ENCODE measurements at places on chromosomes 16 and 17.

- no peak for DNase-seq
Observed at GRCh38 chr17:34637548-34638525, 58.5 kb downstream of the TMEM132E start.

DNA sequence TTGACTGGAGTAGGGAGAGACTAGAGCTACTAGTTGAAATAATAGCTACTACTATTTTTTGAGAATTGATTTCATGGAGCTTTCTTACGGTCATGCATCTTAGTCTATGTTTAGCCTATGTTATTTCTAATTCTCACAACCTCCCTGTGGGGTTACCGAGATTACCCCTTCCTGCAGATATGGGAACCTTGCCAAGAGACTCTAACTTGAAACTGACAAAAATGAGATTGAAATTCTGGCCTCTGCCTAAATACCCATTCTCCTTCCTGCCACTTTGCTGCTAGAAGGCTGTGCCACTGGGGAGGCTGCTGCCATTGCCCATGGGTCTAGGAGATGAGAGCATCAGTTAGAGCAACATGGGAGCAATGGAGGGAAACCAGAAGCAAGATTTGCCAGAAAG, 410.3 kb downstream of the CDH13 start:
- DNase-seq = no peak

DNA sequence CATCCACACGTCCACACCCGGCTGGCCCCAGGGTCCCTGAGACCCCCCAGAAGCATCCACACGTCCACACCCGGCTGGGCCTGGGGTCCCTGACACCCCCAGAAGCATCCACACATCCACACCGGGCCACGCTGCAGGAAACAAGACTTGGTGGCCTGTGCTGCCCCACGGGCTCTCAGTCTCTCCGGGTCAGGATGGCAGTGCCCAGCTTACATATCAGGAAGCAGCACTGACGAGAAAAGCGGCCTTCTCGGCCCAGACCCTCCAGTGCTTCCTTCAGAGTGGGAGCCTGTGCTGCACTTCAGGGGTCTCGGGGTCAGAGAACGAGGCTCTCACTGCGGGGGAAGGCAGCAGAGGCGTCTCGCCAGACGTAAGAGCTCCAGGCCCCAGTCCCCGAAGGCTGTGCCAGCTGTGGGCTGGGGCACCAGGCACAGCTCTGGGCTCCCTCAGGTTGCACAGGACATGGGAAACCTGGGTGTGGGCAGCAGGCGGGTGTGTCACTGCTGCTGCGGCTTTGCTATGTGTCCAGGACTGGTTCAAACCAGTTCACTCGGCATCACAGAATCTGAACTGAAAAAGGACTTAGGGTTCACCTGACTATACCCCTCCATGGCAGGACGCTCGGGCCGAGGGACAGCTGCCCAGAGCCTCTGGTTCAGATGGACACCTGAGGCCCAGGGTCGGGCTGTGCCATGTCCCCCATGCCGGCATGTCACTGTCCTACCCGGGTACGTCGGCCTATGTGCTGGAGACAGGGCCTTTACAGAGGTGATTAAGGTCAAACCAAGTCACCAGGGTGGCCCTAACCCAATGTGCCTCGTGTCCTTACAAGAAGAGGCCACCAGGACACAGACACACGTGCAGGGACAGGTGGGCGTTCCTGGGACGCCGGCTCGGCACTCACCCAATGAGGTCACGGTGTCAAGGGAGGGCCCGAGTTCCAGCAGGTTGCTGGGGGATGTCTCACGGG, 40.2 kb upstream of the CHMP6 start:
- DNase-seq = no peak

GRCh38 chr16:86927699-86928098, 349.4 kb downstream of the FOXL1 start:
- DNase-seq = no peak

DNA sequence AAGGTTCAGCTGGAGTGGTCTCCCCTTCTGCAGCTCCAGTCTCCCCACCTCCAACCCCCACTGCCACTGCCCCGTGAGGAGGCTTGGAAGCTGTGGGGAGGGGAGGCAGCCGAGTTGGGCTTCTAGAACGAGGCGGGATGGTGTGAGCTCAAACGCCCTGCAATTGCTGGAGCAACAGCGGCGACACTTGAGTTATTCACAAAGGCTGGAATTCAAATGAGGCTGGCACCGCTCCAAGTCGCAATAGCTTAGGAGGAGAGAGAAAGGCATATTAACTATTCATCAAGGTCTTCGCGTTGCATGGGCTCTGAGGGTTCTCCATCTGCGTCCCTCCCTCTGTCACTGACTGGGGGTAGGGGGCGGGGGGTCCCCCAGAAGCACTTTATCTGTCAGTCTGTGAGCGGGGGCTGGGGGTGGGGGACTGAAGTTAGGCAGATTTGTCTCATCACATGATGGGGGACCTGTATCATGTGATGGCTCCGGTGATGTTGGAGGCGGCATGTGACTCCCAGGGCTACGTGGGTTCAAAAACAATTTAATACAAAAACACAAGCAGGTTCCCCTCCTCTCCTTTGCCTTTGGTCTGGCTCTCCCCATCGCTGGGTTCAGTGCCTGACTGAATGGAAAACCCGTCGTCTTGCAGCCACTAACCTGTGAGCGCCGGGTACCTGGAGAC, 70.5 kb downstream of the RBBP6 start:
- DNase-seq = peak; percentile 18

GRCh38 chr17:64173646-64174045, 43.7 kb upstream of the ERN1 start:
- DNase-seq = no peak

DNA sequence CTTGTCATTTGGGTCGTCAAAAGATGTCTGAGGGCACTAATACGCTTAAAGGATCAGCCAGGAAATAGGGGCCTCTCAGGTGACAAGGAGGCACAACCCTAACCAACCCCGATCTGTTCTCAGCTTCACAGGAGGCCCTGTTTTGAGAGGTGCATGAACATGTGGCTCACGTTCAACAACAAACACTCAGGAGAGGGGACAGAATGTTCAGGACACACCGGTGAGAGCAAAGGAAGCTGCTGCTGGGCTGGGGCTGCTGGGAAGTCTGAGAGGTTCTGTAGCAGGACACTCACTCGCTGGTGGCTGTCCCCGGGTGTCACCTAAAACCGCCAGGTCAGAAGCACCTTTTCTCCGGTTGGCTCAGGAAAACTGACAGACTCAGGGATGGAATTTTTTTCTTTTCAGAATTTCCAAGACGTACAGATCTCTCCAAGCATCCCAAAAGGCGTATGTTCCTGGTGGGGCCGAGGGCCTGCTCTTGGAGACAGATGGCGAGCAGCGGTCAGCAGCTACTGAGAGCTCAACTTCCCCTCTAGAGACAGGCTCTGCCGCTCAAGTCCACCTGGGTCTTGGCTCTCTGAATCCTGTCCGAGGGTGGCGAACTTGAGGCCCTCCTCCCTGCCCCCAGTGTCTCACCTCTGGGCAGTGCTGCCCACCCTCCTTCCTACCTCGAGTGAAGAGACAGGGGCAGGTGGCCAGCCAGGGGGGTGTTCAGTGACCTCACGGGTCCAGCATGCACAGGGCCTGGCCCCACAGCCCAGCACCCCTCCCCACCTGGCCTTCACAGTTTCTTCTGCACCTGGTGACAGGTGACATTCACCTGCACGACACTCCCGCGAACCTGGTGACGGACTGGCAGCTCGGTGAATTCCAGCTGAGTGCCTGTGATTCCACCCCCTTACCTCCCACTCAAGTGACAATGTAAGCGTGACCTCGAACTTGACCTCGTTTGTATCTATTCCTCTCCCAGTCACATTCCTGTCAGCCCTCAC, 22.9 kb downstream of the CLUH start:
- DNase-seq = no peak

- DNase-seq = no peak
Observed at GRCh38 chr16:80265624-80266306, 275.0 kb upstream of the DYNLRB2 start.
